ENCODE measurements at places on chromosomes 16 and 17. TPM values are rescaled to one million over a fixed set of nuclear protein-coding genes. Genes with fewer than 3 reads are reported as not detected.

The CD19 gene
- 2.6 TPM for total RNA-seq

The SLC52A1 gene
- 0.19 TPM for total RNA-seq

The OR1A1 gene
- total RNA-seq = not detected

The EFNB3 gene
- total RNA-seq = 3.5 TPM

The SMURF2 gene
- 27.9 TPM for total RNA-seq

The TGFB1I1 gene
- total RNA-seq = 54.4 TPM

The DHX58 gene
- total RNA-seq = 27.5 TPM

The TLCD1 gene
- total RNA-seq = 25.3 TPM

The GLP2R gene
- total RNA-seq = not detected

The OR1F1 gene
- not detected for total RNA-seq

The TBC1D3 gene
- not detected for total RNA-seq

The NECAB2 gene
- total RNA-seq = 0.82 TPM

The SPOP gene
- total RNA-seq = 73.8 TPM

The RNF112 gene
- total RNA-seq = 7.3 TPM

The GP2 gene
- 0.94 TPM for total RNA-seq

The USP43 gene
- total RNA-seq = 7.8 TPM

The ARL2BP gene
- 61.5 TPM for total RNA-seq

The EXOC7 gene
- total RNA-seq = 143 TPM

The CA7 gene
- total RNA-seq = not detected

The CTRB2 gene
- total RNA-seq = not detected

The NEUROD2 gene
- total RNA-seq = not detected

The RND2 gene
- total RNA-seq = 0.63 TPM

The DUS1L gene
- total RNA-seq = 84.8 TPM

The CCR7 gene
- total RNA-seq = 7.1 TPM

The SLC12A3 gene
- total RNA-seq = 5.4 TPM

The LCMT1 gene
- total RNA-seq = 44.8 TPM

The TPSD1 gene
- 7.9 TPM for total RNA-seq

The BEAN1 gene
- 2.4 TPM for total RNA-seq

The TMC8 gene
- total RNA-seq = 35.9 TPM

The ICAM2 gene
- total RNA-seq = 38.8 TPM

The ACSM5 gene
- total RNA-seq = 8.6 TPM

The NPIPA3 gene
- 0.69 TPM for total RNA-seq

The STUB1 gene
- total RNA-seq = 92.9 TPM

The DCTPP1 gene
- total RNA-seq = 39.1 TPM

The TNP2 gene
- not detected for total RNA-seq

The HS3ST3A1 gene
- 2.2 TPM for total RNA-seq

The AOC3 gene
- total RNA-seq = 40.6 TPM

The SIAH1 gene
- total RNA-seq = 26.8 TPM

The RRAD gene
- 90.9 TPM for total RNA-seq

The TBC1D3E gene
- not detected for total RNA-seq

The CD300LG gene
- 1.2 TPM for total RNA-seq

The CRAMP1 gene
- 20.0 TPM for total RNA-seq

The ARL16 gene
- 34.7 TPM for total RNA-seq

The KRT9 gene
- total RNA-seq = not detected

The GNG13 gene
- not detected for total RNA-seq

The NDUFB10 gene
- total RNA-seq = 123 TPM

The OTOP3 gene
- total RNA-seq = not detected

The KRTAP9-8 gene
- not detected for total RNA-seq

The ATP2A1 gene
- 0.25 TPM for total RNA-seq

The EVI2A gene
- 10.8 TPM for total RNA-seq

The TRAPPC2L gene
- 48.3 TPM for total RNA-seq

Data from kidney (tissue), 22 donors.